ENCODE measurements at places on chromosomes 4 and X.
A peak's percentile ranks its signal among the peaks of the same experiment; 100 is the strongest.

- DNase-seq: no peak
These were observed 319 bp downstream of the RPA4 start for GRCh38 chrX:96884027-96884426.

DNA sequence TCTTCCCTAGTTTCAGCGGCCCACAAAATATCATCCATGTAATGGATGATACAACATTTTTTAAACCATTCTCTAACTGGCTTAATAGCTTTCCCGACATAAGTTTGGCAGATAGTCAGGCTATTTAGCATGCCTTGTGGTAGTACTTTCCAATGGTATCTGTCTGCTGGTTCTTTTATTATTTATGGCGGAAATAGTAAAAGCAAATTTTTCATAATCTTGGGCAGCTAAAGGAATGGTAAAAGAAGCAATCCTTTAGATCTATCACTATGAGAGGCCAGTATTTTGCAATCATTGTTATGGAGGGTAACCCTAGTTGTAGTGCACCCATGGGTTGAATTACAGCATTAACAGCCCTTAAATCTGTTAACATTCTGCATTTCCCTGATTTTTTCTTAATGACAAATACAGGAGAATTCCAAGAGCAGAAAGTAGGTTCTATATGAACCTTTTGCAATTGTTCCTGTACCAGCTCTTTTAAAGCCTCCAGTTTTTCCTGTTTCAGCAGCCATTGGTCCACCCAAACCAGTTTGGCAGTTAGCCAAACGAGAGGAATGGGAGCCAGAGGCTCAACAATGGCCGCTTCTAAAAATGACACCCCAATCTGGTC lies 14.3 kb upstream of the HSD17B11 start:
- no peak for DNase-seq

GRCh38 chr4:176413171-176413570 lies 93.4 kb downstream of the SPCS3 start:
- DNase-seq: no peak

DNA sequence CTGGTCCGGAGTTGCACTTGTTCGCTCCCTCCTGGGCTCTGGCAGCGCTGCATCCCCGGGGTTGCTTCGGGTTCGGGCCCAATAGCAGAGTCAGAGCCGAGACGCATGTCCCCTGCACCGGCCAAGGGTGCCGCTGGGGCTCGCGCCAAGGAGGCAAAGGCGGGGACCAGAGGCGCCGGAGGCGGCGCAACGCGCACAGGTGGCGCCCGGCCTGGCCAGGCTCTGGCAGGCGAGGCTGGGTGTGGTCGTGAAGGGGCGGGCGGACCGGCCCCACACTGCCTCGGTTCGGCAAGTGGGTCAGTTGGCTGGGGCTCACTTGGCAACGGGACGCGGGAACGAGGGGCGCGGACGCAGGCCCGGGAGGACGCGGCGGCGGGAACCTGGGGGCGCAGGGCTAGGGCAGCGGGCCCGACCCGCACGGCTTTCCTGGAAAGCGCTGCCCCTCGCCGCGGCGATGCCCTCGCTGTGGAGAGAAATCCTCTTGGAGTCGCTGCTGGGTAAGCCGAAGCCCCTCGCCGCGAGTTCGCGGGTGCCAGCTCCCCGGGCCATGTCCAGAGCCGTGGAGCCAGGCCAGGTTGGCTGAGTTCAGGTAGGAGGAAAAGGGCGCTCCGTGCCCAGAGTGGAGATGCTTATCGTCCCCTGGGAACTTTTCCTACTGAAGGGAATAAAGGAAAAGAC lies at the start of gene CWH43:
Gene CWH43, plus strand, starts transcription at position 300 of the 678 bp plus-strand sequence. Its CDS starts 155 bp downstream, at position 455.
- DNase-seq: peak; percentile 22

DNA sequence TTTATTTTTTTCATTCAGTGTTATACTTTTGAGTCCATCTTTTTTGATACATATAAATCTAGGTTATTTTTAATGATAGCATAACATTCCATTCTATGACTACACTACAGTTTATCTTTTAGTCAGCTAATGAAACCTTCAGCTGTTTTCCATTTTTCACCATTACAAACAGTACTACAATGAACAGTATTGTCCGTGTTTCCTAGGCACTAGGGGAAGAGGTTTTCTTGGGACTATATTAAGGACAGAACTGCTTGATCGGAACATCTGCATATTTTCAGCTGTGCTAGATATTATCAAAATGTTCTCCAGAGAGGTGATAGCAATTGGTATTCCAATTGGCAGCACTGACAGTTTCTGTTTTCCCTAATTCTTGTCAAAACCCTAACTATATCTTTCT lies 44.3 kb upstream of the HCCS start:
- no peak for DNase-seq

DNA sequence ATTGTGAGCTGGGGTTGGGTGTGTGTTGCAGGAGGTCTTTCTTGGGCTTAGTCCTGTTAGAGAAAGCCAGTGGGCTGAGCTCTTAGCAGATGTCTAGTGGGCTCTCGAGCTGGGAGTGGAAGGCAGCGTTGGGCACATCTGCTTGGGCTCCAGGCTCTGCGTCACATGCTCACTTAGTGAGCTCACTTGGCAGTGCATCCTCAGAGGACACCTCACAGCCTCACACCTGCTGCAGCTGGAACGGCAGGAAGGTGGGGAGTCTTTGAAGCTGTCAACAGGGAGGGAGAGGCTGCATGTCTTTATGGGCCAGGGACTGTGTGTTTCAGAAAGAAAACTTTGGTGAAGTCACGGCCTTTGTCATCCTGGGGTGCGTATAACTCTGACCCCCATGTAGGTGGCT lies 82.2 kb downstream of the PSAPL1 start:
- DNase-seq: no peak

GRCh38 chrX:118764122-118764521 lies 36.7 kb downstream of the IL13RA1 start:
- DNase-seq: no peak

- DNase-seq: no peak
These were observed 649.6 kb upstream of the DIPK2B start for GRCh38 chrX:45850197-45850774.

- no peak for DNase-seq
These were observed 32.1 kb downstream of the TMEM131L start for GRCh38 chr4:153497988-153498967.

- DNase-seq: no peak
These were observed 36.6 kb downstream of the ZFP42 start for GRCh38 chr4:188032170-188032569.

GRCh38 chr4:137651128-137651527 lies 118.8 kb upstream of the PCDH18 start:
- DNase-seq: no peak

GRCh38 chr4:123343400-123344041 lies 53.1 kb upstream of the SPRY1 start:
- DNase-seq: no peak

DNA sequence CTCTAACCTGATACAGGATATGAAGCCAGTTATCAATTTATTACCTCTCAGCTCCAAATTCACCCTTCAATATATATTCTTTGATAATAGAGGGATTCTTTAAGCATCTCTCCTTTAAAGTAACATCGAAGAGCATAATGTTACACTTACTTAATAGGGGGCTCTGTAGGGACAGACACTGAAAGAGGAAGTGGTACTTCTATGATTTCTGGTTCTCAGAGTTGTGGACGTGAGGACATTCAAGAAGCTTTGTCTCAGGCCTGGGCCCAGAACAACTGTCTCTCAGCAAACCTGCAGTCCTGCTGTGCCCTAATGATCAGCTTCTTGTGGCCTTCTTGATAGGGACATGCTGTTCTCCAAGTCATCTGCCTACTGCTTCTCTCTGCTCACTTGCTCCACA lies 4.2 kb upstream of the ZXDB start:
- no peak for DNase-seq

GRCh38 chrX:20225488-20225833 lies 41.2 kb downstream of the RPS6KA3 start:
- no peak for DNase-seq

GRCh38 chr4:173346074-173346473 lies 11.9 kb upstream of the HMGB2 start:
- no peak for DNase-seq

DNA sequence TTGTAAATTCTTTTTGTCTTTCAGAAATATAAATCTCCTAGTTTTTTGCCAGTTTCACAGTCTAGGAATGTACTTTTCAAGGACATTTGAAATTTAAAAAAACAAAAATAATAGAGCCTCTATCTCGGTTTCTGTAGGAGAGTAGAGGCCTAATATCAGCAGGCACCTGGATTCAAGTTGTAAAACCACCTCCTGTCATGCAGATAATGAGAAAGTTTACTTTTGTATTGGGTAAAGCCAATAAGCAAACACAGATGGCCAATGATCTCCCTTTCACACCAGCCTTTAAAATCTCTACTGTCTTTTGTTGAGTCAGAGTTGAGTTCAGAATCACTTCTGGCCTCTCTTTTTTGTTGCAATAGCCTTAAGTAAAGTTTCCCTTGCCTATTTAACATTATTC lies 1499.9 kb downstream of the PCDH18 start:
- DNase-seq: no peak

DNA sequence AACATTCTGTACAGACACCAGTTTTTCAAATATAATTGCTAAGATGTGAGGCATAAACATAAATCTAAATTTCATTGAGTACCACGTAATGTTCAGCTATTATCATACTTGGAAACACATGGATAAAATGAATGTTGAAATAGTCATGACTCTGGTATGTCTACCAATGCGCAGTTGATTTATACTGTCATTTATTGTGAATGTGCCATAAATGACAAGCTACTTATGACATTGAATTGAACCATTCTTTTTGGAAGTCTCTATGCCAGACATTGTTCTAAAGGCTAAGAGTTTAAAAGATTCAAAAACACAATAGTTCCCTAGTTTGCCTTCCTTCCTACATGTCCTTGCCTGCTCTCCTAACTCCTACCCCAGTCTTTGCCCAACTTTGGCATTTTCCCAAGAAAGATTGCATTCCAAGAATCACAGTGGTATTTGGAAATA lies 96.6 kb upstream of the DMD start:
- DNase-seq: no peak

DNA sequence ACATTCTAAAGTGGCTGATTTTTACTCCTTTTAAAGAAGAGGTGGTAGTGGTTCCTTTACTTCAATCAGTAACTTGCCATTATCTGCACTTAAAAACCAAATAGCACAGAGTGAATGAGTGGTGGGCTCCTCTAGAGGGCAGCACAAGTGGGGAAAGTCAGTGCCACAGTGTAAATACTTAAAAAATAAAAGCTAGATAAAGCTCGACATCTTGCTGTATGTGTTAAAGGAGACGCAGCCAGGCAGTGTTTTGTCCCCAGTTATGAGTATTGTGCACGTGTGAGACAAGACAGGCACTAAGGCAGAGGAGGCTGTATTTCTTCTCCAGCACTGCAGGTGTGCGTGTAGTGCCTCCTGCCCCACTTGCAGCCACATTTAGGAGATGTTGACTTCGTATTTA lies 24.6 kb downstream of the NAP1L5 start:
- peak; percentile 17 for DNase-seq

- DNase-seq: no peak
These were observed 126.3 kb downstream of the REPS2 start for GRCh38 chrX:17072721-17073230.

DNA sequence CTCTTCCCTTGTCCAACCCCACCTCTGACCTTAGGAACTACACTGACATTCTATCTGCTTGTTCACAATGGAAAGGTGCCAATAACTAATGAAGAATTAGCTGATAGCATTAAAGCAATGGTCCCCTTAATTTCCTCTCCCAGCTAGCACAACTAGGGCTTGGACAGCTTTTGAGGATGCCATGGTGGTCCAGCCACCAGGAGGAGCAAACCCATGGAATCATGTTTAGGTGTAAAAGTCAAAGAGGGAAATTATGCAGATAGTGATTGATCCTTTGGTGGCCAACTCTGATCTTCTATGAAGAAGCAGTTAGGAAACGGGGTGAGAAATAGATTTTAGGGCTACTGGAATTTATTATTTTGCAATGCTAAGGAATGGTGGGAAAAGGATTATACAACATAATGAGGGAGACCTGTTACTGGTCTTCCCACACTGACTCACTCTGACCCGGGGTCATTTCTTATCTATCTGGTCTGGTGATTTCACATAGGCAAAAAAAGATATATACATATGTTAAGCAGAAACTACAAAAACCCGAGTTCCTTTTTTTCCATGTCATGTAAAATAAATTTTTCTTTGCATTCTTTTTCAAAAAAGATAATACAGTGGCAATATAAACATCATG lies 45.8 kb upstream of the FBXW7 start:
- no peak for DNase-seq

DNA sequence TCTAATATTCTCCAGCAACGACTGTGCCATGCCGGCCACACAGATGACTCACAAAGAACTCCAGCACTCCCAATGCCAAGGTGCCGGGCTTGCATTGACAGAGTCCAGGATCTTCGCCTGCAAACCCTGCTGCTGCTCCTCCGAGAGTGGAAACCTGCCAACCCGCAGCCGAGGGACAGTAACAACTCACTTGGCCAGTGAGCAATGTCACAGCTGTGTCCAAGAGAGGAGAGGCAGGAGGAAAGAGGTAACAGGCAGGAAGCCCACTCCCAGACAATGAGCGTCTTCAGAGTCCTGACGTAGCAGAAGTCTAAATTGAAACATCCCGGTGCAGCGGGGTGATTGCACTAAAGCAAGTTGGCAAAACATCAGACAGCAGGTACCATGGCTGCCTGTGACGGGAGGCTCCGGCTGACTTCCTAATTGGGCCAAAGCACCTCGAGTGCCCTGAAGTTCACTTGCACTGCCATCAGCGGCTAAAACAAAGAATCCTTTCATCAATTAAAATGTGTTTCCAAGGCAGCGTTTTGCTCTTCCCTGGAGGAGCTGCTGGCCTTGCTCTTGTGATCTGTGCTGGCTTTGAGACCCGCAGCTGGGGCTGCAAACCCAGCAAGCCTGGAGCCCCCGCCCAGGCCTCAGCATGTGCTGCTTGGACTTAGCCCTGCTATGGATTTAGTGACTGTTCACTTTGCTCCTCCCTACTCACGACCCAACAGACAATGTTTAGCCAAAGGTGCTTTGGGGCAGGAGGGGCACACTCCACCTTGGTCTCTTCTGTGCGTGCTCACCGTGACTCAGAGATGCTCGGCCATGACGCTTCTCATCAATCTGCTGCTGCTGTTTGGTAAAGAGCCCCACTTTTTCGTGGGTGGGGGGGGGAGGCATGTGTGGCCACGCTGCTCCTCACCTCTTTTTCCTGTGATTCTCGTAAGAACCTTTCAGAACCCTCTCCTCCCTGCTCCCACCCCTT lies 36.5 kb downstream of the DCTD start:
- no peak for DNase-seq

DNA sequence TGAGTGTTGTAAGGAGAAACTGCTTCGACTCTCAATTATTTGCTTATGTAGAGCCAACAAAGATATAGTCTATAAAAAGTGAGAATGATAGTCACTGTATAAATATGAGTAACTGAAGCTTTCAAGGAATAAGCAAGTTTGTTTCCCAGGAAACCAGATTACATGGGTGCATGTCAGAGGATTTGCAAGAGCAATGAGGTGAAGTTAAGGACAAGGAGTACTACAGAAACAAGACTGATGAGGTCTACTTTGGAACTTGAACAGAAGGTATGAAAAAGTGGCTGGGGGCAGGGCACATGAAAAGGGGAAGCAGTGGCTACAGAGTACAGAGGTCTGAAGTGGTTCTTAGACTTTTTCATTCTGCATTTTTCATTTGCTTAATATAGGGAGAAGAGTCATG lies 321.0 kb upstream of the CXXC4 start:
- no peak for DNase-seq

Measured in SK-N-SH (cell line).